SJSA1 (cell line): ENCODE measurements at places on chromosomes 4 and X. TPM values are rescaled to one million over a fixed set of nuclear protein-coding genes. Genes with fewer than 3 reads are reported as not detected.

GRCh38 chr4:94571715-94572114 lies 120.0 kb downstream of the PDLIM5 start:
- no peak overlapping the region for H3K4me3 ChIP-seq
- H3K27me3 ChIP-seq: no peaks in the 10 kb centered on the region
- H3K27ac ChIP-seq: no peak overlapping the region

DNA sequence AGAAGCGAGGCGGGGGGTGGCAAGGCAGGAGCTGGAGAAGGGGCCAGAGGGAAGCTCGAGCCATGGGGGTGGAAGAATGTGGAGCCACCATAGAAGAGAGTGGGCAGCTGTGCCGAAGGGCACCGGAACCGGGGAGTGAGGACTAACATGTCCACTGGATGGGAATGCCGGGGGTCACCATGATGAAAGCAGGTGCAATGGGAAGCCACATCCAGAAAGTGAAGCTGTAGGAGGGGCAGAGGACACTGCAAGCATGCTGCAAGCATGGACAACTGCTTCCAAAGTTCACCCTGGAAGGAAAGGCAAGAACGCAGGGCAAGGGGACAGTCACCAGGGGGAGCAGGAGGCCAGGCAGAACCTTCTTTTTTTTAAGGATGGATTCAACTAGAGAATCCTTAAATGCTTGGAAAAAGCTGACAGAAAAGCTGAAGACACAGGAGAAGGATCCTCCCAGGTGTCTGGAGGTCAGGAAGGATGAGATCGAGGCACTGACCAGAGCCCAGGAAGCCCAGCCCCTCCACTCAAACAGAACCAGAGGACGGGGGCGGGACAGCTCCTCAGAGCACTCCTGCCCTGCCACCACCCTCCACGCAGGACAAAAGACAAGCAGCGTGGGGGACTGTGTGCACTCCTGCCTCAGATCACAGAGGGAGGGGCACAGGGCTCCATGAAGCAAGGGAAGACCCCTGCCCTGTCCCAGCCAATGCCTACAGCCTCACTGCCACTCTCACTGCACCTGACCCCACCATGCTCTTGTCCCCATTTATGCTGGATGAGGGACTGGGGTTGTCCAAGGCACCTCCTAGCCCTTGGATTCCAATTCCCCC lies 169.2 kb downstream of the AFAP1 start:
- no peak overlapping the region for H3K27ac ChIP-seq
- H3K4me1 ChIP-seq: no peaks in the 10 kb centered on the region
- peaks cover 87% of the 10 kb centered on the region for H3K36me3 ChIP-seq
- H3K27me3 ChIP-seq: no peaks in the 10 kb centered on the region
- H3K4me3 ChIP-seq: no peak overlapping the region

- DNase-seq: peak; percentile 19
- H3K27me3 ChIP-seq: no peaks in the 10 kb centered on the region
- H3K36me3 ChIP-seq: no peaks in the 10 kb centered on the region
- no peak overlapping the region; the same call in 1 of the 2 replicates for H3K27ac ChIP-seq
- H3K4me1 ChIP-seq: peaks cover 13% of the 10 kb centered on the region
- no peak overlapping the region for H3K4me3 ChIP-seq
These were observed 26.0 kb downstream of the ARL13A start for GRCh38 chrX:100995469-100995868.

DNA sequence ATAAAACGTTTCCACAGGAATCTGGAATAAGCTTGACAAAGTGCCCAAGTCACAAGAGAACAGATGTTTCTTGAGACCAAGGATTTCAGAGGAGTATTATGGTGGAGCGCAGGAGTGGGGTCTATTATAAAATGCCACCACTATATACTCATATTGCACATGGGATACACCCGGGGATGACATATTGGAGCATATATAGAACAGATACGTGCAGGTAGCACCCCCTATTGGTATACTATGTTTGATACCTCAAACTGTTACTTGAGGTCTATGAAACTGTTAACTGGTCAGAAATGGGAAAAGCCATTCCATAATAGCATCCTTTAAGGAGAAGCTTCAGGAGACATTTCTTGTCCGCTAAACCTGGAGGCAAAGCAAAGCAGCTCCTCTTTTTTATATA lies 86.0 kb downstream of the PCYT1B start:
- H3K27ac ChIP-seq: no peak overlapping the region
- no peaks in the 10 kb centered on the region for H3K36me3 ChIP-seq
- no peak for DNase-seq
- H3K27me3 ChIP-seq: no peaks in the 10 kb centered on the region
- no peak overlapping the region for H3K4me3 ChIP-seq
- H3K4me1 ChIP-seq: no peaks in the 10 kb centered on the region

DNA sequence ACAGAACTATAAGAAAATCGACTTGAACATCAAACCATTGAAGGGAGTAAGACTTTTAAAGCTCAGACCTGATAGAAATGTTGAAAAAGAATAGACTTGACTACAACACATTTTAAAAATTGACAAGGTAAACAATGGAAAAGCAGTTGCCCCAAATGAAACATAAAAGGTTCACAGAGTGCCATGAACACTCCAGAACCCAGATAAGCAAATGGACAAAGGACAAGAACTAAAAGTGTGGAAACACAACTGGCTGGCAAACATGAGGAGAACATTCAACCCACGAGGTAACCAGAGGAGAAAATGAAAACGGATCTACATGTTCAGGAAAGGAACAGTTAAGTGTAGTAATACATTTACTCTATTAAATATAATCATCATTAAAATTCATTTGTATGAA lies 26.5 kb downstream of the SCARB2 start:
- no peaks in the 10 kb centered on the region for H3K4me1 ChIP-seq
- no peak overlapping the region for H3K27ac ChIP-seq
- H3K27me3 ChIP-seq: no peaks in the 10 kb centered on the region
- H3K36me3 ChIP-seq: peaks cover 5% of the 10 kb centered on the region

- DNase-seq: peak; percentile 12
- no peak overlapping the region for H3K27ac ChIP-seq
- H3K36me3 ChIP-seq: no peaks in the 10 kb centered on the region
- no peaks in the 10 kb centered on the region for H3K27me3 ChIP-seq
- H3K4me1 ChIP-seq: no peaks in the 10 kb centered on the region
These were observed 160.4 kb upstream of the GPR101 start for GRCh38 chrX:137194164-137194563.

GRCh38 chrX:66654411-66654810 lies 15.5 kb upstream of the EDA2R start:
- no peak overlapping the region for H3K4me3 ChIP-seq
- H3K4me1 ChIP-seq: no peaks in the 10 kb centered on the region
- no peaks in the 10 kb centered on the region for H3K36me3 ChIP-seq
- H3K27me3 ChIP-seq: no peaks in the 10 kb centered on the region

DNA sequence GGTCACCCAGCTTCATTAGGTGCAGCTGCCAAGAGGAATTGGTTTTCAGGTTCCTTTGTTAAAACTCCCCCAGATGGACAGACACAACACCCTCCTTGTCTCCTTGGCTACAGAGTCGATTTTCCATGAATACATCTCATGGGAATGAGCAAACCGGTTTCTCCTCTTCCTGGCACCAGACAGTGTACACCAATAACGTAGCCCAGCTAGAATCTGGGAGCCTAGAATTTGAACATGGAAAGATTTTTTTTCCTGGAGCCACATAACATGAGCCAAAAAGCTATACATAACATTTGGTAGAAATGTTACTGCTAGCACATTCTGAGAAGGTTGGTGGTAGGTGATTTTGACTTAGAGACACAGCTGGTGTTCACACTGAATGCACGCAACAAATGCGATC lies 62.9 kb upstream of the SLC34A2 start:
- H3K4me3 ChIP-seq: no peak overlapping the region
- H3K27me3 ChIP-seq: no peaks in the 10 kb centered on the region
- H3K4me1 ChIP-seq: no peaks in the 10 kb centered on the region
- H3K36me3 ChIP-seq: no peaks in the 10 kb centered on the region

- H3K4me3 ChIP-seq: no peak overlapping the region
- no peaks in the 10 kb centered on the region for H3K27me3 ChIP-seq
- H3K4me1 ChIP-seq: no peaks in the 10 kb centered on the region
- H3K36me3 ChIP-seq: no peaks in the 10 kb centered on the region
- no peak overlapping the region for H3K27ac ChIP-seq
These were observed 555.4 kb downstream of the BCOR start for GRCh38 chrX:39542316-39542715.

Gene CENPVL2
- not detected in 2 replicates for total RNA-seq

Gene CPE
- 15.2 and 21.6 TPM in 2 replicates for total RNA-seq

Gene ESX1
- not detected in 2 replicates for total RNA-seq

Gene TGIF2LX
- total RNA-seq: not detected in 2 replicates
